ENCODE measurements at places on chromosomes 1 and 21.

DNA sequence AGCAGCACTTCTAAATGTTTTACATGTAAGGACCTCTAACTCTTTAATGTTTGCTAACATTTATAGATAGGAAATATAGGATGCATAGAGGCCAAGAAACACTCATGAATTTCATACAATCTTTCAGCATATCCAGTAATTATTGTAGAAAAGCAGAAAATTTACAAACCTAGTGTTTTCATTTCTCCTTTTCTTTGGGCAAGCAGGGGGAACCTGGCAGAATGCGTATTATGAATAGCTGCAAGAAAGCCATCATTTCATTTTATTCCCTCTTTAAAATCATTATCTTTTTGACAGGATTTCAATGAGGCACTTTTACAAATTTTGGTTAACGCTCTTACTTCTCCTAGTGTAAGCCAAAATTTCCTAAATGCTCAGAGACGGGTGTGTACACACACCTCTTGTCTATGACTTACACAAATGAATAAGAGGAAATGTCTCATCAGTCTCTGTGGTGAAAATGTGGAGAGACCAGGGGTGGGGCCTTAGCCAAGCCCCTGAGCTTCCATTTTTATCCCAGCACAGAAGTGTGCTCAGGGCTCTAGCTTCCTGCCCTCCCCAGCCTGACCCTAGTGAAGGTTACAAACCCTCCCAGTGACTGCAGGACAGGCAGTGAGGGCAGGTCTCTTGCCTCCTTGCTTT is 91.6 kb downstream of the LRRC8C start:
- peak; percentile 52 for DNase-seq

DNA sequence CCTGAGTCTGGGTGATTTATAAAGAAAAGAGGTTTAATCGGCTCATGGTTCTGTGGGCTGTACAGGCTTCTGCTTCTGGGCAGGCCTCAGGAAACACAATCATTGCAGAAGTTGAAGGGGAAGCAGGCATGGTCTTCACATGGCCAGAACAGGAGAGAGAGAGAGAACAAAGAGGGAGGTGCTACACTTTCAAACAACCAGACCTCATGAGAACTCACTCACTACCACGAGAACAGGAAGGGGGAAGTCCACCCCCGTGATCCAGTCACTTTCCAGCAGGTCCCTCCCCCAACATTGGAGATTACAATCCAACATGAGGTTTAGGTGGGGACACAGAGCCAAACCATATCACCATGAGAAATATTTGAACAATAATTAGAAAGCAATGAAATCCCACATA is 222.9 kb downstream of the FAM72C start:
- DNase-seq = no peak

GRCh38 chr1:55326496-55327243 is 111.5 kb upstream of the USP24 start:
- DNase-seq = no peak

DNA sequence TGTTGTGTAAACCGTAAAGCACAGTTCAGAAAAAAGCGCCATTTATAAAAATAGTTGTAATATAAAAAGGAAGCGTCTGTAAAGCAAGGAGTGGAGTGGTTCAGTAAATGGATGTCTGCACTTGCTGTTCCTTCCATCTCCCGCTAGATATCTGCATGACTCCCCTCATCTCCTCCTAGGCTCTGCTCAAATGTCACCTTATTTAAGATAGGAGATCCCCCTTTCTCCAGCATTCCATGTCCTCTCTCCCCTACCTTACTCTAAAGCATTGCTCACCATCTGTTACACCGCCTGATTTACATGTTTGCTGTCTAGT is 745 bp downstream of the MUL1 start:
- DNase-seq = no peak

DNA sequence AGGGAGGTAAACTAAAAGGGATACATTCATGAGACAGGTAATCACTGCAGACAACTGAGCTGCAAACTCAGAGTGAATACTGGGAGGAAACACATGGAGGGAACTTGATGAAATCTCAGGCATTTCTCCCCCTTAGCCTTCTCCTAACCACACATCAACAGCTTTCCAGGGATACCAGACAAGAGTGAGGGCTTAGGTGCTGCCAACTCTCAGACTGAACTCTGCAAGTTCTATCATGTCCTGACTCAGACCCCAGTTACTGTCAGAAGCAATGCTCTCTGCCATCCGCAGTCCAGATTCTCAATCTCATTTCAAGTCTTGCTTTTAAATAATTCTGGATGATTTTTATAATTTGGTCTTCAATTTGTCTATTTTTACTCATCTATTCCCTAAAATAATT is 267.3 kb downstream of the LTN1 start:
- no peak for DNase-seq

GRCh38 chr21:27077501-27077900 is 110.6 kb upstream of the ADAMTS5 start:
- no peak for DNase-seq

GRCh38 chr1:54268762-54269297 is 68.9 kb downstream of the MRPL37 start:
- DNase-seq = no peak

DNA sequence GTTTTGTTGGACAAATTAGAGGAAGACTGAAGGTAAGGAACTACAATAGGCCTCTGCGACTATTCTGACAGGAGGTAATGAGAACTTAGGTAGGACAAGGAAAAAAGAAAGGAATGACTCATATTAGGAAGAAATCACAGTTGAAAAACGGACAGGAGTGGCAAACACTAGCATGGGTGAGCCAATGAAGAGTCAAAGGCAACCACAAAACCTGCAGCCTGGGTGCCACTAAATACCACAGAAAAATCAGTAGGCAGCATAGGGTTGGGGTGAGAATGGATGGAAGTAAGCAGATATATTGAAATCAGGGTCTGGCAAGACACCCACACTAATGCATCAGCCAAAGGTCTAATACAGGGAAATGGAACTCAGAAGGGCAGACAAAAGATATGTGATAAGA is 10.0 kb downstream of the RBM34 start:
- DNase-seq = no peak

DNA sequence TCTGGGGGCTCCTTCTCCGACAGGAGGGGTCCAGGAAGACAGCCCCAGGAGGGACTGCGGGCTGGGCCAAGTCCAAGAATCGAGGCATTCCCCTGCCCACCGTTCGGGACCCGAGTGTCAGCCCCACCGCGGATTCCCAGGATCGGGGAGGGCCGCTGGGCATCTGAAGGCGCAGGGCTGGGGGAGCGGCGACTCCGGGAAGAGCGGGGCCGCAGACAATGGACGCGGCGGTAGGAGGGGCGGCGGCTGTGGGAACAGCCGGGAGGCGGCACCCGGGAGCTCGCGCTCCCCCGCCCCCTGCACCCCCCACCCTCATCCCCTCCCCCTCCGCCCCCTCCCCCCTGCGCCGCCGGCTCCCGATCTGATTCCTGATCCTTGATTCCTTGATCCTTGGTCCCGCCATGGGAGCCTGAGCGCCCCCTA is at the start of gene VANGL2:
VANGL2 (plus strand) TSS at position 342 of the 423 bp plus-strand sequence. CDS start 15,274 bp downstream, outside the sequence.
- DNase-seq = no peak

DNA sequence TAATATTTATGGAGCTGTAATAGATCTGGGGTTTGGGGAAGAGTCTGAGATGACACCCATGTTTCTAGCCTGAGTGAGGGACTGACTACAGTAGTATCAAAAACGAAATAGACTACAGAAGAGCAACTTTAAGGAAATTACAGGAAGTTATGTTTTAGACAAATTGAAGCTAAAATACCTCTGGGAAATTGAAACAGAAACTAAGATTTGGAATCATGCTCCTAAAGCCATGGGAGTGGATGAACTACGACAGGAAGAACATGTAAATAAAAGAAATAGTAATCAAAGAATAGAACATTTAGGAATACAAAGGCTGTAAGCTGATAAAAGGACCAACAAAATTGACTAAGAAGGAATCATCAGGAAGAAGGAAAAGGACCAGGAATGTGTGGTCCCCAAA is 68.9 kb downstream of the KIAA0319L start:
- DNase-seq = no peak

GRCh38 chr1:234542211-234542850 is 63.4 kb upstream of the TARBP1 start:
- no peak for DNase-seq

DNA sequence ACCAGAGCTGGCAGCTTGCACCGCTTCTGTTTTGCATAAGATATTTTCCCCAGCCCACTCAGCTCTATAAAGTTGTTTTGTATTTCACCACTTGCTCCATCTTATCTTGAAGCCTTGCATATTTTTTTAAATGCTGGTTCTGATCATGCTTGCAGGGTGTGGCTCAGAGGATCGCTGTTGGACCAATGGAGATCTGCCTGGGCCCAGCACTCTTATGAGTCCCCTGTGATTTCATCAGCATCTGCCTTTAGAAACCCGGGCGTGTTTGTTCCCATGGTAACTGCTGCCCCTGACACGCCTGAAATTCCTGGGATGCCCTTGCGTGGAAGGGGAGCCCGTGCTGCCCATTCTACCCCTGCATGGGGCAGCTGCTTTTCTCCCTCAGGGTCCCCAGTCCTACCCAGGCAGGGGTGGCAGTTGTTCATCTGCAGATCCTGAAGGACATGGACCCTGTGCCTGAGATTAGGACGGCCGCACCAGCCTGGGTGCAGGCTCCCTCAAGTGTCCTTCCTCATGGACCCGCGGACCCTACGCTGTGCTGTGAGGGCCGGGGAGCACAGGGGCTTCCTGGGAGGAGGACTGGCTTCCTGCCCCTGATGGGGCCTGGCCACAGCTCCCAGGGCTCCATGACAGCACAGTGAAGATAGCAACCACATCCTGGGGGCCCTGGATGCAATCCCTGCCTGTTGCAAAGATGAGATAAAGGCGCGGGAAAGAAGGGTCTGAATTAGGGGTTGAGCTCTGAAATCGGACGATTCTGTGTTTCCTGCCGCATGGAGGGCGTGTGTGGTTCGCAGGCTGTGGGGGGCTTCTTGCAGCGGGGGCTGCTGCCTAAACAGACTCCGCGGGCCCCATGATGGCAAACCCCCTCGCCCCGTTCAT is 226.5 kb downstream of the SDCCAG8 start:
- DNase-seq = no peak

DNA sequence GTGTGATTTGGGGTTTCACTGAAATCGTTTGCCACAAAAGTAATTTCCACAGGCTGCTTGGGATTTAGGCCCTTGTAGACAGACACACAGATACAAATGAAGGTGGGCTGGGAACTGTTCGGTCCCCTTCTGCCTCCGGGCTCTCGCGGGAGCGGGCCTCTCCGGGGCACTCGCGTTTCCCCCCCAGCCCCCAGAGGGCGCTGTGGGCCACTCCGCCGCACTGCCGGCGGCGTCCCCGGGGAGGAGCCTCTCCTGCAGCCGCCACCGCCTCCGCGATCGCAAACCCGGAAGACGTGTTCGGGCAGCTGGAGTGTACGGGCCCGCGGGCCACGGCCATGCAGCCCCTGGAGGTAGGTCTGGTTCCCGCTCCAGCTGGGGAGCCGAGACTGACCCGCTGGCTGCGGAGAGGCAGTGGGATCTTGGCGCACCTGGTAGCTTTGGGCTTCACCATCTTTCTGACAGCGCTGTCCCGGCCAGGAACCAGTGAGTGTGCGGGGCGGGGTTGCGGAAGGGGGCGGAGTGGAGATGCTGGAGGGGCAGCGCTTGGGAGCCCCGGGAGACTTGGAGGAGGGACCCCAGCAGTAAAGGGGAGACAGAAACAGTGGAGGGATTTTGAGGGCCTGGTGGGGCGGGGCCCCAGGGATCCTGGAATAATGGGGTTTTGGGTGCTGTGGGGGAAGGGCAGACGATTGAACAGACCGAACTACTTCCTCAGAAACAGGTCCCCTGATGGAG is at the start of gene CYB561D1:
CYB561D1 (plus strand) TSS at position 290 of the 735 bp plus-strand sequence; CDS start at position 336, 46 bp downstream.
- peak; percentile 55 for DNase-seq

- no peak for DNase-seq
Measured at GRCh38 chr1:221276896-221277409, 397.7 kb downstream of the HLX start.

- no peak for DNase-seq
Measured at GRCh38 chr1:68185743-68186142, 46.6 kb downstream of the WLS start.

GRCh38 chr1:70496181-70496580 is 85.1 kb downstream of the CTH start:
- DNase-seq = no peak

GRCh38 chr1:75970631-75971030 is 38.4 kb upstream of the ASB17 start:
- no peak for DNase-seq

- DNase-seq = no peak
Measured at GRCh38 chr1:44830900-44831304, 12.2 kb downstream of the PTCH2 start.

- DNase-seq = no peak
Measured at GRCh38 chr21:46264690-46265144, 20.7 kb downstream of the MCM3AP start.

DNA sequence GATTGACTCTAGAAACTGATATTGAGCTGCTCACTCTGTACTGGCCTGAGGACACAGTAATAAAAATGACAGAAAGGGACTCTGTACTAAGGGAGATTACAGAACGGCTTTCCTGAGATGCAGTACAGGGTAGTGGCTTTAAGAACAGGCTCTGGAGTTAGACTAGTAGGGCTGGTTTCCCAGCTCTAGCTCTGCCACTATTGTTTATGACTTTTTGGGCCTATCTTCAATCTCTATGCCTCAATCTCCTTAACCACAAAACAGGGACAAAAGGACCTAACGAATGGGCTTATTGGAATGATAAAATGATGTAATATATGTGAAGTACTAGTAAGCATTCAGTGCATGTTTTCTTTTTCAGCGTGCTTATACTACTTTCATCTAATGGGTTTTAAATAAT is 1.4 kb downstream of the DEPDC1 start:
- no peak for DNase-seq

DNA sequence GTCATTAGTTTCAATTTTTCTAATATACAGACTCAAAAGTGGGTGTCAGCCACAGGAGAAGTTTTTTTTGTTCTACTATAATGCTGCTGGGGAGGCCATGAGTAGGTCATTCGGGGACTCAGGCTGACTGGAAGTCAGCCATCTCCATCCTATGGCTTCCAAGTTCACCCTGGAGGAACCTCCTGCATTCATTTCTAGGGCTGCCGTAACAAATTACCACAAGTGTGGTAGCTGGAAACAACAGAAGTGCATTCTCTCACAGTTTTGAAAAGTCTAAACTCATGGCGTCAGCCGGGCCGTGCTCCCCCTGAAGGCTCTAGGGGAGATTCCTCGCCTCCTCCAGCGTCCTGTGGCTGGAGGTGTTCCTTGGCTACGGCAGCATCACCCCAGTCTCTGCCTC is 17.7 kb downstream of the AGT start:
- DNase-seq = no peak

GRCh38 chr1:75937034-75937433 is 4.8 kb upstream of the ASB17 start:
- no peak for DNase-seq

GRCh38 chr1:100292711-100293110 is 26.7 kb downstream of the RTCA start:
- no peak for DNase-seq

- no peak for DNase-seq
Measured at GRCh38 chr1:101051688-101052638, 26.4 kb upstream of the DPH5 start.

- DNase-seq = no peak
Measured at GRCh38 chr21:45325206-45326168, 37.8 kb upstream of the POFUT2 start.

All from GM12878 (cell line).